ENCODE measurements at places on chromosomes 11 and 22.

DNA sequence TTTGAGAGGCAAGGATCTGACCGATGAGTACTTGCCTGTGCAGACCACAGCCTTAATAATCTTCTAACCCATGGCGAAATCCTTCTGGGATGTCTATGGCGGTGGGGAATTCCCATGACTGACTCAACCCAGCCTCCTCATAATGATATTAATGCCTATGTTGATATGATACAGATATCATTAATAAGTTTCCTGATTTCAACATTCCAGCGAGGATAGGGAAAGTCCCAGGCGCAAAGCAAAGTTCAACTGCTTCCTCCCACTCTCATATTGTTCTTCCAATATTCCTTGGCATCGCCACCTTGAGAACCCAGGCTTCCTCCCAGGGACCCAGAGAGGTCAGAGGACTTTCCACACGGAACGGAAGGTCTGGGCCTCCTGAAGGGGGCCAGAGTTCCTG is 110.3 kb upstream of the TMEM45B start:
- DNase-seq = no peak

DNA sequence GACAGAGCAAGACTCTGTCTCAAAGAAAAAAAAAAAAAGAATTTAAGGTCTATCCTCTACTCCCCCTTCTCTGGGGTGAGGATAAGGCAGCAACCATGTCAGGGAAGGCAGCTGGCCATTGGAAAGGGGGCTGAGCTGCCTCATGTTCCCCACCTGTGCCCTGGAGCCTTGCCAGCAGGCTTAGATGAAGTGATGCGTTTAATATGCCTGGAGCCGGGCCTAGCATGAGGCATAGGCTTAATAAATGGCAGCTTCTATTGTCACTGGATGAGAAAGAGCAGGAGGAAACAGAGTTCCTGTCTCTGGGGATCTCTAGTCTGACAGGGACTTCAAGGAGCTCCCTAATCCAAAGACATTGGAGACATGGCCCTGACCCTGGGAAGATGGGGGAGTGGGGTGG is 3.2 kb upstream of the KCNE3 start:
- DNase-seq = no peak

- DNase-seq = no peak
Observed at GRCh38 chr11:92510591-92510990, 286.0 kb downstream of the FAT3 start.

GRCh38 chr11:74777877-74778276 is 29.2 kb downstream of the RNF169 start:
- DNase-seq = no peak

DNA sequence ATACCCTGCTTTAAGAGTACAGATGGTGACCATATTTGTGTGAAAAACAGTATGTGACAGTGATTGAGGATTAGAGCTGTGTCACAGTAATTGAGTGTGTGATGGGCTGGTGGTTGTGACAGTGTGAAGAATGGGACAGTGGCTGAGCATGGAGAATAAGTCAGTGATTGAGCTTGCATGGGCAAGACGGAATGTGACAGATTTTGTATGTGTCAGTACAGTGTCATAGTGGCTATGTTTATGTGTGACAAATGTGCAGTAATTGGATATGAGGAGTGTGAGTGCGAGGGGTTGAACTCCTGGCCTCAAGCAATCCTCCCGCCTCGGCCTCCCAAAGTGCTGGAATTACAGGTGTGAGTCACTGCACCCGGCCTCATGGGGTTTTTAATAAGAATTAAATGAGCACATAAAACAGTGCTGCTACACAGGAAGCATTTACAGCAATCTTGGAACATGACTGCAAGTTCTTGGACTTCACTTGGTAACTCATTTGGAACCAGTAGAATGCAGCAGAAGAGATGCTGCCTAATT is 583 bp upstream of the RRAS2 start:
- DNase-seq = no peak

DNA sequence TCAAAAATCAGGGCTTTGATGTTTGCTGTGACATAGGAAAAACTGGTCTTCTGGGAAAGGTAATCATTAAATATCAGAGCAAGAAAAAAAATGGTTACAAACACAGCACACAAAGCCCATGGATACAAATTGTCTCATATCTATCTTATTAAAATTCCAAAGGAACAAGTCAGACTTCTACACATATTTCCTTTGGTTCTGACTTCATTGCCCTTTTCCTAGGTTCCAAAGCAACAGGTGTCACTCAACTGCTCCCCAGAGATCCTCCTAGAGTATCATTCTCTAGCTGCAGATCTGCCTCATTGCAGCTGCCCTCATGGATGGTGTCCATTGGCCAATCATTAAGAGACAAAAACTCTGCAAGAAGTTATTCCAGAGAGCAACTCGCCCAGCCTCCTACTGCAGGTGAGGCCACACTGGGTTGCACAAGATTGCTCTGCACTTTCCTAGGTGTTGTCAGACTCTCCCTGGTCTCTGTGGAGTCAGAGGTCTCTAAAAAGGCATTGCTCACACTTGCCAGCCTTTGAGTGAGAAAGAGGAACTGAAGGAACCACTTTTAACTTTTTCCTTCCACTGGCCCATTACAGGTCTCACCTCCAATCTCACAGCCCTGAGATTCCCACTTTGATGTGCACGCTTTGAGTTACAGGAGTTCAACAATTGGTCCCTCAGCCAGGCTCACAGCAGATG is 5.7 kb downstream of the DRICH1 start:
- no peak for DNase-seq

- DNase-seq = no peak
Observed at GRCh38 chr11:98177925-98178324, 842.8 kb upstream of the CNTN5 start.

DNA sequence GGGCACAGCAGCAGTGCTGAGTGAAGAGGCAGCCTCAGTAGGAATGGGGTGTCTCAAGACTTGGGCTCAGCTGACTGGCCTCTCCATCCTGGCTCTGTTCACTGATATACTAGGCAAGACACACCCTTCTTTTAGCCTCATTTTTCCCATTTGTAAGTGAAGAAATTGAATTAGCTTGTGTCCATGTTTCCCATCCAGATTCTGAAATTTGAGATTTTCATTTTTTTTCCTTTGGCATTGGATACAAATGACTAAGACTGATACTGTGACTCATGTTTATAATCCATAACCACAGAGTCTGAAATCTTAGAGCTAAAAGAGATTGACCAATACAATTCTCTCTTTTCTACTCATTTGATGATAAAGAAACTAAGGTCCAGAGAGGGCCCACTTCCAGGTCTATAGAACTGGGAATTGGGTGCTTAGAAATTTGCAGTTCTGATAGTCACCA is 110.9 kb downstream of the KCNC1 start:
- no peak for DNase-seq

- DNase-seq = no peak
Observed at GRCh38 chr22:29838599-29838956, 504 bp upstream of the ASCC2 start.

GRCh38 chr22:32617271-32617670 is 142.7 kb downstream of the FBXO7 start:
- no peak for DNase-seq

- DNase-seq = no peak
Observed at GRCh38 chr11:69233744-69234570, 60.0 kb upstream of the MYEOV start.

GRCh38 chr11:68331338-68331947 is 19.1 kb downstream of the LRP5 start:
- DNase-seq = no peak

DNA sequence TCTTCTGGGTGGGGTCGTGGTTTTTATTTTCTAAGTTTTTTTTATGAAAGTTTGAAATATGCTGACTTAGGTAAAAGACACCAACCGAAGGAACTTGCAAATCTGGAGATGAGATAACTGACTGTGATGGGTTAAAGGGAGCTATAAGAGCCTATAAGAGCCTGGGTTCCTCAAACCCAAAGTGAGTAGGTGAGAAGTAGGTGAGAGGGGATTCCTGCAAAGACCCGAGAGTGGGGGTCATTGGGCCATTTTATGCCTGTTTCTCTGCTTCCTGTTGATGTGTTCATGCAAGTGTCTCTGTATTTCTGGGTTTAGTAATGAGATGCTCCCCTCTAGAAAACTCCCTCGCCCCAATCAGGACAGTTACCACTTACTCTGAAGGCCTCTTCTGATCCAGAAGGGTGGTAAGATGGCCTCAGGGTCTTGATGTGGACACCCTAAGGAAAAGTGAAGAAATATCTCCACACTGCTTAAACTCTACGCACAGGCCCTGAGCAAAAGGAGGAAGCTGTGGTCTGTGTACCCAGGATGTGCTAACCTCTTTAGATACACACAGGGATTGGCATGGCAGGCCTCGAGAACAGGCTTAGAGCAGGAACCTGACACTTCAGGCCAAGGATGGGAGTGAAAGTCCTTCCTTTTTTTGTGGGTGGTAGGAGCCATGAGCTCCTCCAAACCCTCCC is 1.8 kb downstream of the FLI1 start:
- no peak for DNase-seq

- DNase-seq = no peak
Observed at GRCh38 chr22:17451316-17451715, 82.1 kb downstream of the CECR2 start.

DNA sequence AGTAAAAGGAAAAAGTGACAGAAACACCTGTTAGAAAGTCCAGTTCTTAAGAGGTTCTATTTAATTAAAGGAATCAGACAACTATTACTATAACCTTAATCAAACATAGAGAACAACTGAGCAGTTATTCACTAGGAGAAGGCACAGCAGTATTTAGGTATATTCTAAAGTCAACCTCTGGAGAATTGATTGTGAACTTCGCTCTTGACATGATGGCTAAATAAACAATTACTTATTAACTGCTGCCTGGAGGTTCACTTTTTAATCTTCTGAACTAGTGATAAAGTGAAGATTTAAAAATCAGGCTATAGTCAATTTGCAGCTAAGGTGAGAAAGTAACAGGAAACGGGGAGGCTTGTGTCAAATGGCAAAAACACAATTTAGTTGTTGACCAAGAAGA is 557.3 kb downstream of the FAM181B start:
- no peak for DNase-seq

DNA sequence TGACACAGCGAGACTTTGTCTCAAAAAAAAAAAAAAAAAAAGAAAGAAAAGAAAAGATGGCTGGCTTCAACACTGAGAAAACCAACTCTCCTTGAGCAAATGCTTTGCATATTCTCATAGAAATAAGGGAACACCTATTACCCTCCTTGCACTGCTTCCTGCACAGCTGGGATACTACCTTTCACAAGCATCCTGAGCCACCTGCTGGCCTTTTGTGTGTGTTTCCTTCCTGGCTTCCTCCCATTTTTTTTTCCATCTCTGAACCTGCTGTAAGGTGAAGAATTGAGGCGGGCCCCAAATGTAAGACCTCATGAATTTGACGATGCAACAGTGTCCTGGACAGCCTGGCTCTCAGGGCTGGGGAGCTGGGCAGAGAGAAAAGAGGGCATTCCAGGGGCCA is 1.9 kb upstream of the RFPL3 start:
- no peak for DNase-seq

DNA sequence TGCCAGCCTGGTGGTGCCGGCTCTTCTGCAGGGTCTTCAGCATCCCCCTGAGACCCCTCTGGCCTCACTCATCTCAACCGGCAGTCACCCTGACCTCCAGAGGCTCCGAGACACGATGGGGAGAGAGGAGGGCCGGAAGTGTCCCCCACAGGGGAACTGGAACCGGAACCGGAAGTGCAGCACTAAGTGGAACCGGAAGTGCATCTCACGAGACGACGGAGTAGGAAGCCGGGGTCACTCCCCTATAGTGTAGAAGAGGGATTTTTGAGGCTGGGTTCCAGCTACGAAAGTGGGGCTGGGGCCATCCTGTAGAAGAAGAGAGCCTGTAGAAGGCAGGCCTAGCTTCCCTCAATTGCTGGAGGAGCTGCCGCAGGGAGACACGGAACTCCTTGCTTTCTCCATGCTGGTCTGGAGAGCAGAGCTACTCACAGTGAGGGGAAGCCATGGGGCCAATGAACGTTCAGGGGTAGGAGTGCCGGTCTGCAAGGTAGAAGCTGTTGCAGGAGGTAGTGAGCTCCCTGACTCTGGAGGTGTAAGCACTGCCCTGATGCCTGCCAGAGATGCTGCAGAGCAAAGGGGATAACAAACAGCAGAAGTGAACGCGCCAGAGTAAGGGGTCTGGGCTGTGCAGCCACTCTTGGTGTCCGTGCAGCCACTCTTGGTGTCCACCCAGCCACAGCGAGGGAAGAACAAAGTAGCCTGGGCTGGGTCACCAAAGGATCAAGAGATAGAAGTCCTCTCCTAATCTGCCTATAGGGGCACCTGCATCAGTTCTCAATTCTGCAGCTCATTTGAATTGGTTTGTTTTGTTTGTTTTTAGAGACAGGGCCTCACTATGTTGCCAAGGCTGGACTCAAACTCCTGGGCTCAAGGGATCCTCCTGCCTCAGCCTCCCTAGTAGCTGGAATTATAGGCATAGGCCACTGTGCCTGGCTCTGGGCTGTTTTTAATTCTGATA is 21.9 kb downstream of the SCUBE1 start:
- DNase-seq = no peak

- DNase-seq = no peak
Observed at GRCh38 chr11:94832604-94833235, 64.6 kb downstream of the AMOTL1 start.

DNA sequence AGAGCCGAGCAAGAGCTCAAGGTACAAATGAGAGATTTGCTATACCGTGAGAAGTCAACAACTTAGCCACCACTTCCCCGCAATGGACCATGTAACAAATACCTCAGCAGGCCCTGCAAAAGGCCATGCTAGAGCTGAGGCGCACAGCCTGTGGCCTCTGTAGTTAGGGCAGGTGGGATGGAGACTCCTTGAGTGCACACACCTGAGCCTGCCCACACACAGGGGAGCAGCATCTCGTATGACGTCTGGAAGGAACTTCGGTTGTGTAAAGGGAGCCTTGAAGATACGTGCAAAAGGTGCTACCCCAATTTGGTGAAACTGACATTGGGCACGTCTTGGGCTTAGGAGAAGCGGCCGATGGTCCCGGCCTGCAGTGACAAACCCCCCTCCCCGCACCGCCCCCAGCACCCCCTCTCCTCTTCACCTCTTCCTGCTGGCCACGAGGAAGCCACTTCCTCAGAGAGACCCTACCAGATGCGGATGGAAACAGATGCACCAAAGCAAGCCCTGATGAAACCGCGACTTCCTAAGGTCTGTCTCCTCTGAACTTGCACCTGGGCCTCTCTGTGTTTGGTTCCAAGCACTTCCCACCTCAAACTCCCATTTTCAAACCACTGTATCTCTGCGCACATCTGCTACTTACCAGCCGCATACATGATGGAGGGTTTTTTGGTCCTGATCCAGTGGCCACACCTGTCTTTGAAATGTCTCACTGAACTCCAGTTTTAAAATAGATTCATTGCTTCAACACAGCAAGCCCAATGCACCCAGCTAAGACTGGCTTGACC is 10.6 kb downstream of the CDPF1 start:
- no peak for DNase-seq
